NAMALWA (cell line): ENCODE measurements at places on chromosomes 16 and 17.

DNA sequence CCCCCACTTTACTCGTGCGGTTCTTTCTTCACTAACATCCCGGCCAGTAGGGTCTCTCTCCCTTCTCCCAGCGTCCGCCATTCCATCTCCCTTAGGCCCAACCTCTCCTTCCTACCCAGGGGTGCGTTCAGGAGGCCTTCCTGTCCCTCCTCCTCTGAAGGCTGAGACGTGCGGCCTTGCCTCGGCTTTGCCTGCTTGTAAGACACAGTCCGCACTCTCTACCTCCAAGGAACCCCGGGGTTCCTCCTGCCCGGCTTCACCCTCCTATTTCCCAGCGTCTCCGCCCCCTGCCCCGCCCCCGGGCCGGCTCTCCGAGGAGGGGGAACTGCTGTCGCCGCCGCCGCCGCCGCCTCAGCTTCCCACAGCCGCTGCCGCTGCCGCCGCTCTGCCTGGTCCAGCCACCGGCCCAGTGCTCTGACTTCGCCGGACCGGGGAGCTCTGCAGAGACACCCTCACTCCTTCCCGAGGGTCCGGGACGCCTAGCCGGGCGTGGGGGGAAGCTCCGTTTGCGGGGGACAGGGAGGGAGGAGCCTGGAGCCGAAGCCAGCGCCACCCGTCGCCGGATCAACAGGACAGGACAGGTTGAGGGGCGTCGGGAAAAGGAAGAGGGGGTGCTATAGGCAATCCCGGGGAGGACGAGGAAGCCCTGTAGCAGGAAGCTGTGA, 1.2 kb upstream of the FGF11 start:
- no peak for DNase-seq

DNA sequence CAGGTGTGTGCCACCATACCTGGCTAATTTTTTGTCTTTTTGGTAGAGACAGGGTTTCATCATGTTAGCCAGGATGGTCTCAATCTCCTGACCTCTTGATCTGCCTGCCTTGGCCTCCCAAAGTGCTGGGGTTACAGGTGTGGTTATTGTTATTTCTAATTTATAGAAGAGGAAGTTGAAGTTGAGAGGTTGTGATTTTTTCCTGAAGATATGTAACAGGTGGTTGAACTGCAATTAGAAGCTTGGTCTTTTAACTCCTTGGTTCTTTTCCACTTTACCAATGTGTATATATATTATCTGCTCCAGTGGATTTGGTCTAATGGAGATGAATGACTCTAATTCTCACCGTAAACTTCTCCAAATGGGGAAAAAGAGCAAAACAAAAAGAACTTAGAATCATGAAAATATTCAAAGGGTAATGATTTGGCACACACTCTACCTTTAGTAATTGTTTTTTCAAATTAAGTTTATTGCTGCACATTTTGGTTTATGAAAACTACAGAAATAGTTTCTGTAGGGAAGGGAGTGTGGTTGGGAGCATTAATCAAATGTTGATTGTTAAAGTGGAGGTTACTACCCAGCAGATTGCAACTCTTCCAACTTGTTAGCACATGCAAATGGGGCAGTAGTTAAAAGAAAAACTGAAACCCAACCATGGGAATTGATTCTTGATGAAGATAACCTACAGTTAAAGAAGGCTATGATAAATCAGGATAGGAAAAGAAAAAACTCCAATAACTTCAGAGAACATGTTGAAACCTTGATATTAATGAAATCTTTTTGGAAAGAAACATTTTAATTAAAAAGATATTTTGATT, 1.8 kb upstream of the KRT10 start:
- DNase-seq = no peak

GRCh38 chr17:77458202-77459017, 317.6 kb downstream of the SEC14L1 start:
- DNase-seq = no peak

- DNase-seq = peak; percentile 14
Measured at GRCh38 chr17:8154608-8155155, 2.5 kb upstream of the PER1 start.

DNA sequence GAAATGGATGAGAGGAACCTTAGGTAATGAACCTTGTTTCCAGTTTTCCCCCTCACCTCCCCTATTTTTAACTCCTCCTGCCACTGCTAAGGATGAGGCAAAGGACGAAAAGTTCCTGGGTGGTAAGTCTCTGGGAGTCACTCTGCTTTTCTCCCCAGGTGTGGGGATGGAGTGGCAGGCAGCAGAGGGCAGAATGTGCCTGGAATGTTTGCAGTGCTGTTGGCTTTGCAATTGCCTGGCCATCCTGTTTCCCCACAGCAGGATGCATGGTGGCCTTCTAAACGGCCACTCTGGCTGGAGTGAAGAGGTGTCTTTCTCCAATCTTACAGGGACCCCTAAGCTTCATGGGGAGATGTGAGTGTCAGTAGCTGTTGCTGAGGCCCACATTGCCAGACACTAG, 432.5 kb upstream of the ZFHX3 start:
- DNase-seq = no peak
